ENCODE measurements at places on chromosomes 1 and 21. TPM values are rescaled to one million over a fixed set of nuclear protein-coding genes. Genes with fewer than 3 reads are reported as not detected.

Gene BCL2L15
- 1.1 TPM for total RNA-seq

- DNase-seq: no peak
Measured at GRCh38 chr1:12069623-12070244, 6.6 kb downstream of the TNFRSF8 start.

DNA sequence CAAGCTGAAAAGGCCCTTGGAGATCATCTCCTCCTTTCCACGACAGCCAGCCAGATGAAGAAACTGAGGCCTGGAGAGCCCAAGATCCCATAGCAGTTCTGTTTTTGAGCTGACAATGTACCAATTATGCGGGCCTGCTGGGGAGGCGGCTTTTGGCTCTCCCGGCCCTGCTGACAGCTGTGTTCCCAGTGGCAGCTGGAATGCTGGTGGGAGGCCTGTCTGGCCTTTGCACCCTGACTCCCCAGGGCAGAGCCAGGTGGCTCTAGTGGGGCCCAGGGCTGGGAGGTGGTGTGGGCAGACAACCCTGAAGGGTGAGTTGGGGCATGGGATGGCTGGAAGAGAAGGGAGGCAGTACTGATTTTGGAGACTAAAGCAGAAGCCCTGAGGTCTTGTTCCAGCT is 30.7 kb upstream of the WASF2 start:
- DNase-seq: no peak

Gene ARHGAP29
- not detected for total RNA-seq

DNA sequence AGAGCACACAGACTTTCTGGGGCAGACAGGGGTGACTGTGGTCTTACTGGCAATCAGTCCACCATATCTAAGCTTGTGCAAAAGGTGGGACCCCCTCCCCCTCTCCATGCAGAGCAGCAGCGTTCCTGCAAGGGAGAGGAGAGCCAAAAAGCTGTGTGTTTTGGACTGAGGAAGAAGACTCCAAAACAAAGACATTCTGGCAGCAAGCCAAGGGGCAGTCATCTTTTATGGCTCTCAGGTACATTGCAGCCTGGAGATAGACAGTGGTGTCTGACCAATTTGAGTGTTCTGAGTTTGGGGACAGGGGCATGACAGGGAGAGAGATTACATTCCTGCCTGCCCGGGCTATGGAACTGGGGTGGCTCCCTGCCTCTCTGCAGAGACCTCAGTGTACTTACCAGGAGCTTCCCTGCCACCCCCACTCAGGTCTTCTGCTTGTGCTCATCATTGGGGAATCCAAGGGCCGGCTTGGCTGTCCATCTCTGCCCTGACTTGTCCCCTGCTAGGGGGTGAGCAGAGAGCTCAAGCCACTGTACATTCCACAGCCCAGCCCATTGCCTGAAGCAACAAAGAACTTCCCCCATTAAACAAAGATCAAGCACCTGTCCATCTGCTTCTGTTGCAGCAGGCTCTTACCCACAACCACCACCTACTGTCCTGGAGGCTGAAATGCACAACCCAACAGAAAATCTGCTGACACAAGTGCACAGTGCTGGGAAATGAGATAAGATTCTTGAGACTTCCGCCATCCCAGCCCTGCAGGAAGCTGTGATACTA is 131.1 kb downstream of the EVI5 start:
- DNase-seq: no peak

- no peak for DNase-seq
Measured at GRCh38 chr1:187415065-187415464, 586.3 kb downstream of the PLA2G4A start.

Gene CLDN8
- not detected for total RNA-seq

DNA sequence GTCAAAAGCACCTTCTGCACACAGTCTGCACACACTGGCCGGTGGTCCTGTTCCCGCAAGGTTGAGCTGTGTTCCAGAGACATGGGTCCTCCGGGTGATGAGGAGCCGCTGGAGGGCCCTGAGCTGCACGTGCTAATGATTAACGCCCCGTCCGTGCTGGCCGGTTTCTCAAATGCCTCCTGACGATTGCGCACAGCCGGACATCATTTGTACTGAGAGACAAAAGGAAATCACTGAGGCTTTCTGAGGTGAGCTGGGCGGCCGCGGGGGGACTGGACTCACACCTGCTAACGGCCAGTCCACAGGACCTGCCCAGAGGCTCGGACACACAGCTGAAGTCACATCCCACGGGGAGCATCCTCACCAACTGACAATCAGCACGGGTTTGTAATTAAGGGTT is 29.2 kb downstream of the POFUT2 start:
- no peak for DNase-seq

Data from OCI-LY7 (cell line).